ENCODE measurements at places on chromosomes 3 and 15.

DNA sequence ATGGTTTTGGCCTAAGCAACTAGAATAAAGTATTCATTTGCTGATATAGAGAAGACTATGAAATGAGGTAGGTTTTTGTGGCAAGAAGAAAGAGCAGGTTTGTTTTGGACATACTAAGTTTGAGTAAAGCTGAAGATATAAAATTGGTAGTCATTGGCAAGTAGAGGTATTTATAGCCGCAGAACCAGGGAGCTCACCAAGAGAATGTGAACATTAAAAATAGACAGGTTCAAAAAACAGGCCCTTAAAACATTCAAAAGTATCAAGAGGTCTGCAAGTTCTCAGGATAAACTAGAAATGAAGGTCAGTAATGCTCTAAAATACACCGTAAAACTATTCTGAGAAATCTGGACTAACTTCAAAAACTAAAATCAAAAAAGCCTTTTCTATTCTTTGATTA lies 240.7 kb downstream of the SCAPER start:
- DNase-seq = no peak

DNA sequence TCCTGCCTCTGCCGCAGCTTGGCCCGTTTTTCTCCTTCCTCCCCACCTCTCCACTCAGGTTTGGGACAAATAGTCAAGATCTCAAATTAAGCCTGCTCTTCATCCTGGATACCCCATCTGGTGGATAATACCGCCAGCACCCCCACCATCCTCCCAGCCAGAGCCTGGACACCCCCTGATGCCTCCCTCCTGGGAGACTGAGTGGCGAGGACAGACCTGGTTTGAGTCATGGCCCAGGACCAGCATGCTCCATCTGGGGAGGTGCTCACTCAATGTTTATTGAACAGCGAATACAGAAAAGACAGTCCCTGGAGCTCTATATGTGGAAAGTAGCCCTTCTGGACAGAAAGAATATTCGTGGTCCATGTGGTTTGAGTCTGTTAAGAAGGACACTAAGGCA lies 23.3 kb downstream of the CTSH start:
- DNase-seq = no peak

DNA sequence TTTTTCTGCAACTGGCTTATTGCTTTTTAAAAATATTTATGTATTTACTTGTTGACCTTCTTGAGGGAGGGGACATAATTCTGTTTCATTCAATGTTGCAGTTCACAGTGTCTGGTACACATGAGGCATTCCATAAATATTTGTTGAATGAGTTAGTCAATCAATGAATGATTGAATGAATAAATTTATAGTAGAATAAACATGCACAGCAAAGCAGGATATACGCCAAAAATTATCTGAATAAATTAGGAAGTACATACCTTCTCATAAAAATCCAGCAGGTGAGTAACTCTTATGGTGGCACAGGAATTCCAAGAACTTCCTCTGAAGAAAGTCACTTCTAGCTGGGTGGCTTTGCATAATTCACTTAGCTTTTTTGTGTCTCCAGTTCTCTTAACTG lies 469.4 kb upstream of the ATP11B start:
- no peak for DNase-seq

GRCh38 chr3:33989229-33989628 lies 190.8 kb downstream of the PDCD6IP start:
- no peak for DNase-seq

DNA sequence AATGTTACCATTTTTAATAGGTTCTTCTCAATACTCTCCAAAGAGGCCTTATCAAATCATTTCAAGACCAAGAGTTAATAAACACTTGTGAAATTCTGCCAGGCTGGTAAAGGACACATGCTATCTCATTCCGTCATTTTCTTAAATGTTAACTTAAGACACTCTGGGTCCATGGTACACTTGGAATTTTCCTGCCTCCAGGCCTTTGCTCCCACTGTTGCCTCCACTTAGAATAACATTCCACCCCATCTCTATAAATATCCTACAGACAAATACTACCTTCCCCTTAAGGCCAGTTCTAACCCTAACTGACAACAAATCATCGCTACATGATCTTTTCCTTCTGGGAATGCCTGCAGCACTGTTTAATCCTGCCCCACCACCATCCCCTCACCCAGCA lies 24.1 kb downstream of the MAGI1 start:
- DNase-seq = no peak

GRCh38 chr3:126268866-126269265 lies 88.3 kb downstream of the KLF15 start:
- no peak for DNase-seq

DNA sequence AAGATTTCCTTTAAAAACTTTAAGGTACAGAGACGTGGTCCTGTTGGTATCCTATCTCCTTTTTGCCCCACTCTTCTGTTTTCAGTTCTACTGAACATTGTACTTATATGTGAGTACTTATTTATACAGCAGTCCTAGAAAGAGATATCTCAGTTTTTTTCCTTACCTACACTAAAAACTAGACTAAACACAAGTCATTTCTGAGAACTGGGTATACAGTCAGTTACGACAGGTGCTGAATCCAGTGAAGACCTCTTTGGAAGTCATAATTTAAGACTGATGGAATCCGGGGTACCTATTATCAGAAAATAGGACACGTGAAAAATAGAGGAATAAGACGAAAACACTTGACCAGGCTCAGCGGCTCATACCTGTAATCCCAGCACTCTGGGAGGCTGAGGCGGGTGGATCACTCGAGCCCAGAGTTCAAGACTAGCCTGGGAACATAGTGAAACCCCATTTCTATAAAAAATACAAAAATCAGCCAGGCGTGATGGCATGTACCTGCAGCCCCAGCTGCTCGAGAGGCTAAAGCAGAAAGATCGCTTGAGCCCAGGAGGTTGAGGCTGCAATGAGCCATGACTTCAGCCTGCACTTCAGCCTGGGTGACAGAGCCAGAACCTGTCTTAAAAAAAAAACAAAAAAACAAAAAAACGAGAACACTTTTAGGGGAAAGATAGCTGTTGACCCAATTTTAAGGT lies 76.3 kb downstream of the KLHL25 start:
- DNase-seq = no peak

GRCh38 chr3:183554377-183554776 lies 1.1 kb downstream of the KLHL6 start:
- DNase-seq = no peak

DNA sequence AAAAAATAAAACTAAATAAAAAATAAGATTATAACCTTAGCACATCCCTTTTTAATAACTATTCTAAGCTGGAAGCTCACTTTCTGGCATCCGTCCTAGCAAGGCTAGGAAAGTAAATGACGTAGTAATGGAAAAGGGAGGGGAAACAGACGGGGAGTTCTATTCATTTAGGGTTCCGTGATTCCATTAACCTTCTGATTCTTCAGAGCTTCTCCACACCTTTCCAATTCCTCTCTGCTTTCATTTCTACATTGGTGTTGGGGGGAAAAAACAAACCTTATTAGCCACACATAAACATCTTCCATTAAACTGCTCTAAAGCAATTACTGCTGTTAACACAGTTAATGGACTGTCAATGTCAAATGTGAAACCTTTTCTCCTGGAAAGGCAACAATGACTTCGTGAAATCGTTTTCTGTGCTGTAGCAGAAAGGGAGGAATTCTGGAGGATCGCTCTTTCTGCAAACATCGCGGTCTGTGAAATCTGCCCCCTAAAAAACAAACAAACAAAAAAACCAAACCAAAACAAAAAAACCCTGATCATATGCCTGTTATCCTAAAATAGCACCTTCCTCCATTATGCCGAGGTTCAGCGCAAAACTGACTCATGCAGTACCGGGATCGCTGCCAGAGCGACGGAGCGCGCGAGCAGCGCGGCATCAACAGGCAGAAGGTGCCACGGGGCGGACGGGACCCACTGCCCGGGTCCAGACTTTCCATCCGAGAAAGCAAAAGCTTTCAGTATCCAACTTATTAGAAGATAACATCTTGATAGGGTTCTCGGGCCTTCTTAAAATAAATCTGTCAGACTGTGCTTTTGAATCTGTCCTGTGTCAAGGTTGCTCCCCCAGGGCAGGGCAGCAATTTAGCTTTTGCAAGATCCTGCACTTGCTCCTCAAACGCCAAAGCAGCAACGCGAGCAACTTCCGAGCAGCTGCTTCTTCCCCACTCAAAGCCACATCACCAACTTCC lies 156.2 kb downstream of the FGF12 start:
- no peak for DNase-seq

GRCh38 chr3:171654809-171655208 lies 155.5 kb downstream of the PLD1 start:
- no peak for DNase-seq

All from stimulated activated CD8-positive, alpha-beta memory T cell treated with anti-CD3 and anti-CD28 coated beads, Interleukin-15, amount 100 ng/mL, for 24 hours (primary cell).